ENCODE measurements at places on chromosomes 5 and 9. TPM values are rescaled to one million over a fixed set of nuclear protein-coding genes. Genes with fewer than 3 reads are reported as not detected.

Gene CNTNAP3B
- 15.1 TPM for total RNA-seq

Gene PPP2R2B
- 23.2 TPM for total RNA-seq

Gene CTXN3
- not detected for total RNA-seq

Gene PCDHGB6
- 9.2 TPM for total RNA-seq

Gene MXD3
- 6.7 TPM for total RNA-seq

DNA sequence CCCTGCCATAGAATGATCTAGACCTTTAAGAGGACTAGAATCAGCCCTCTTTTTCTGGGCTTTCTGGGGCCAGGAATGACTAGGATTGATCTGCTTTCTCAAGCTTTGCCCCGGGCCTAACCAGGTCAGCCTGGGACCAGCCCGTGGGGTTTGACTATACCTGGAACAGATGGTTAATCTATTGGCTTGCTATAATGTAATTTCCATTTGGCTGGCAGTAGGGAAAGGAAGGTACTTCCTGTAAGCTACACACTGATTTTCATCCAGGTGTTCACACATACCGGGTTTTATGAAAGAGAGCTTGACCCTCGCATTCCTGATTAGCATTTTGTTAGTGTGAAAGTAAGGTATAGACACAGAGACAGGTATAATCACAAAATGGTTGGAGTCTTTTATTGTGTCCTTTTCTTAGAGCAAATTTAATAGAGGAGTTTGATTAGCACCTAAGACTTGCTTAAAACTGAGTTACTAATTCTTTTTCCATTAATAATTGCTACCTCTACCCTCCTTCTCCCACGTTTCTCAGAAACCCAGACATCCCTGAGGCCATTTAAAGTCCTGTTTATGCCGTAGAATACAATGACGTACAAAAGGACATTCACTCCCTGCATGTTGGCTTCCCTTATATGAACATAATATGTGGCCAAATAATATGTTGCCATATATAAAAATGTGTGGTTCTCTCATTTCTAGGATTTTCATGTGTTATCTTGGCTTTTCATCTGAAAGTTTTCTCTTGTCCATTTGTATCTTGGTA lies 17.3 kb downstream of the LNPEP start:
- no peaks in the 10 kb centered on the region for H3K4me1 ChIP-seq
- no peak for DNase-seq
- no peak overlapping the region for H3K27ac ChIP-seq

DNA sequence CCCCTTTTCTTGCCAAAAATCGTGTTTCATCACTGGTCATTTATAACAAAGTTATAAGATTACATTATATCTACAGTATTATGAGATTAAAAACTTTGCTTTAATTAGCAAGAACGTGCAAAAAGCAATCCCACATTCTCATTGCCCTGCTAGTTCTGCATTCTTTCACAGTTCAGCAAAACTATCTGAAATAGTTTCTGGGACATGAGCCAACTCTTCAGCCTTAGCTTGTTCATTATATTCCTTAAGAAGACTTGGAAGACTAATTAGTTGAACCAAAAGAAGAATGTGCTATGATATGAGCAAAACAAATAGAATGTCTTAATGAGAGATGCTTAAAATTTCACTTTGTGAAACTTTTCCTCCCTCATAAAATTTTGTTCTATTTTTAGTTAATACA lies 76.7 kb downstream of the ITGA1 start:
- no peaks in the 10 kb centered on the region for H3K4me1 ChIP-seq
- peak overlapping the region; percentile 21 for H3K4me3 ChIP-seq
- DNase-seq: no peak
- no peaks in the 10 kb centered on the region for H3K27me3 ChIP-seq
- no peak overlapping the region for H3K27ac ChIP-seq

DNA sequence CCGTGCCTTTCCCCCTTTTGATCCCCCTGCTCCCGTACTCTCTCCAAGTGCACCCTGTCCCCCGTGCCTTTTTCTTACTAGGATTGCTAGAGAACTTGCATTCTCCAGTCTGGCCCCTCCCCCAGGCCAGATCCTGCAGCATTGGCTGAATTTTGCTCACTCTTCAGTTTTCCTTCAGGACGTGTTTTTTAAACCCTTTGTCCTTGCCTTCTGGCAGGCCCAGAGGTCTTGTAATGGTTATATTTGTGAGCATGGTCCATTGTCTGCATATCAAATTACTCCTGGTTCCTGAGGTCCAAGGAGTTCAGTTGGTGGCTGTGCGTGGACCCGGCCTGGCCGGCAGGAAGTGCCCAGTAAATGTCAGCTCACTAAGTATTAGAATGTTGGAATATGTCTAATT lies 606 bp downstream of the TBC1D13 start:
- DNase-seq: peak; percentile 8
- peak overlapping the region; percentile 91 for H3K4me3 ChIP-seq
- no peaks in the 10 kb centered on the region for H3K27me3 ChIP-seq
- peak overlapping the region; percentile 89 for H3K27ac ChIP-seq
- H3K4me1 ChIP-seq: peaks cover 25% of the 10 kb centered on the region

- H3K36me3 ChIP-seq: no peaks in the 10 kb centered on the region
- no peak within 1 kb of the TSS for H3K4me3 ChIP-seq
- no peak for DNase-seq
- H3K27me3 ChIP-seq: no peaks in the 10 kb centered on the region
These were observed at the start of gene PCDHGB1 for GRCh38 chr5:141349917-141350619. TSS of gene PCDHGB1 (plus strand) at chr5:141350099. CDS start at chr5:141350261, 162 bp downstream.

DNA sequence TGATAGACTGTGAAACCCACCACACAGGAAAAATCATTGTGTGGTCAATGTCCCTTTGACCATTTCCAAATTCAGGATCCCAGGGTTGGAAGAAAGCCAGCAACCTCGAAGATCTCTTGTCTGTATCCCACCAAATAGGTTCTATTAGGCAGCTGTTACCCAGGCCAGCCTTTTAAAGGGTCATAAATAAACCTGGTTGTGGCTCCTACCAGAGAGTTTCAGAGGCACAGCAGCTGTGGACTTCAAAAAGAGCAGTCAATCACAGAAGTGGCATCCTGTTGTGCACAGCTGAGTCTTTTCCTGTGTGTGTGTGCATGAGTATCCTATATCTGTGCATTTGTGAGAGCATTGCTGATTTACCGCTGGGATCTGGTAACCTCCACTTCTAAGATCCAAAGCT lies 23.7 kb upstream of the OR2S2 start:
- DNase-seq: no peak
- H3K4me3 ChIP-seq: no peak overlapping the region
- no peaks in the 10 kb centered on the region for H3K27me3 ChIP-seq
- H3K4me1 ChIP-seq: no peaks in the 10 kb centered on the region
- H3K36me3 ChIP-seq: no peaks in the 10 kb centered on the region

GRCh38 chr5:167155387-167156005 lies 1135.9 kb upstream of the WWC1 start:
- no peaks in the 10 kb centered on the region for H3K36me3 ChIP-seq
- DNase-seq: no peak
- no peak overlapping the region for H3K4me3 ChIP-seq
- no peaks in the 10 kb centered on the region for H3K4me1 ChIP-seq
- H3K27ac ChIP-seq: no peak overlapping the region

GRCh38 chr9:91781906-91782305 lies 168.1 kb downstream of the ROR2 start:
- H3K4me1 ChIP-seq: peaks cover 1% of the 10 kb centered on the region
- H3K36me3 ChIP-seq: no peaks in the 10 kb centered on the region
- no peak for DNase-seq
- H3K4me3 ChIP-seq: no peak overlapping the region
- H3K27me3 ChIP-seq: no peaks in the 10 kb centered on the region

DNA sequence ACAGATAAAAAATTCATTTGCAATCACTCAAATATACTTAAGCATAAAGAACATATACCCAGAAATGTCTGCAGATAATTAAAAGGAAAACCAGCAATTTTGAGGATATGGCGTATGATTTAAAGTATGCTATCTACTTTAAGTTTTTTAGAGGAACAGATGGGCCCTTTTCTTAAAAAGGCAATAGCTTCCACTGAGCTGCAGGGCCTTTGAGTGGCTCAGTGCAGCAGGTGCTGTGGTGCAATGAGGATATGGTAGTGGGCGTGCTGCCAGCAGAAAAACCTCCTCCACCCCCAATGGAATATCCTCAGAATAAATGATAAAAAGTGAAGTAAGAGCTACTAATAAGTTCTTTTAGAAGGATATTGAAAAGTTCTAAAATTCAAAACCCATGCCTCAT lies 814.5 kb downstream of the MTRR start:
- H3K4me3 ChIP-seq: no peak overlapping the region
- no peaks in the 10 kb centered on the region for H3K4me1 ChIP-seq
- H3K27me3 ChIP-seq: no peaks in the 10 kb centered on the region

GRCh38 chr5:113375480-113376060 lies 59.2 kb downstream of the TSSK1B start:
- H3K27ac ChIP-seq: peak overlapping the region; percentile 62
- H3K36me3 ChIP-seq: no peaks in the 10 kb centered on the region
- no peak overlapping the region for H3K4me3 ChIP-seq
- no peaks in the 10 kb centered on the region for H3K27me3 ChIP-seq
- no peaks in the 10 kb centered on the region for H3K4me1 ChIP-seq
- DNase-seq: peak; percentile 69

- H3K4me3 ChIP-seq: peak overlapping the region; percentile 24
- H3K36me3 ChIP-seq: no peaks in the 10 kb centered on the region
- no peak for DNase-seq
- peaks cover 11% of the 10 kb centered on the region for H3K27me3 ChIP-seq
- no peak overlapping the region for H3K27ac ChIP-seq
These were observed 41.8 kb upstream of the KDM4C start for GRCh38 chr9:6715755-6716643.

DNA sequence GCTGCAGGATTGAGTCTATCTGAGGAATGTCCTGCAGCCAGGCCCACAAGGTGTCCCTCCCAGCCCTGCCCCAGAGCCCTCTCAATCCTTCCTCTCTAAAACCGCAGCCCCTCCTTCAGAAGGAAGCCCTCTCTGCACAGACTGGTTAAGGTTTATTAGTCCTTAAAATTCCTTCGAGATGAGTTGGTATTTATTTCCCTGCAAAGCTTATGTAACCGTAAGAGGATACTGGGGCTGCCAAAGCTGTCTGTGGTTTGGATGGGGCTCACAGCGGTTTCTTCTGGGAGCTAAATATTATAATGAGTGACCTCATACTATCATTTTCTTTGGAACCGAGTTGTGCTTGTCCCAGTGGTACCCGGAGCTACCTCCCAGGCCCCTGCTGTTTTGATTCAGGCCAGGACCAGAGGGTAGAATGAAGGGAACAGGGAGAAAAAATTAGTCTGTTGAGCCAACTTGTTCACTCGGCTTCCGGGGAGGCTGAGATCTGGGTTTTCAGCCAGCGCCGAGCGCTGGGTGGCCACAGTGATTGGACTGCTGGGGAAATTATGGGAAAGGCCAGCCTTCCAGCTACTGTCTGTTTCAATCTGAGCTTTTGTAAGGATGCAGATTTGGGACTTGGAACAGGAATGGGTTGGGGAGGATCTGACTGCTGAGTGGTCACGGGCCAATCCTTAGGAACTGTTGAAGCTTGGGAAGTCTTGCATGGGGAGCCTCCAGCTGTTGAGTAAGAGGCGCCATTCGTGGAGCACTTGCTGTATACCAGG lies 107.5 kb downstream of the NDFIP1 start:
- H3K4me3 ChIP-seq: no peak overlapping the region
- no peaks in the 10 kb centered on the region for H3K4me1 ChIP-seq
- peak; percentile 78 for DNase-seq
- H3K36me3 ChIP-seq: no peaks in the 10 kb centered on the region

GRCh38 chr9:129773262-129774048 lies 20.6 kb upstream of the PTGES start:
- H3K27me3 ChIP-seq: no peaks in the 10 kb centered on the region
- no peak overlapping the region for H3K27ac ChIP-seq
- DNase-seq: peak; percentile 52
- peaks cover 13% of the 10 kb centered on the region for H3K4me1 ChIP-seq

GRCh38 chr9:16964228-16964627 lies 93.8 kb upstream of the BNC2 start:
- no peak overlapping the region for H3K27ac ChIP-seq
- H3K4me3 ChIP-seq: no peak overlapping the region
- no peaks in the 10 kb centered on the region for H3K27me3 ChIP-seq

DNA sequence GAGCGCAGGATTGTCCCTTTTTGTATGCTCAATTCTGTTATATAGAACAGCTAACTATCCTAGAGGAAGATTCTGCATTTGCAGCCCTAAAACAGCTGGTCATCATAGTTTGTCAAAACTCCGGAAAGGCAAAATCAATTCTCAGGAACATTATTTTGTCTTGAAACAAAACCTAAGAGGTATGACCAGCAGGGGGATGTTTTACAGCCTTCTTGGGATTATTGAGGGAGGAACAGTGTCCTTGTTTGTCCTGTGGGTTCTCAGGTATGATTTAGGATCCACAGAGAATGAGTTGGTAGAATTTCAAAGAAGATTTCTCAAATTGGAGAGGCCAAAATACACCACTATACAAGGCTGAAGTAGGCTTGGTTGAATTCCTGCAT lies 136.4 kb downstream of the ZSWIM6 start:
- DNase-seq: no peak
- no peaks in the 10 kb centered on the region for H3K36me3 ChIP-seq
- H3K27me3 ChIP-seq: no peaks in the 10 kb centered on the region
- peaks cover 31% of the 10 kb centered on the region for H3K4me1 ChIP-seq
- no peak overlapping the region for H3K4me3 ChIP-seq
- no peak overlapping the region for H3K27ac ChIP-seq

DNA sequence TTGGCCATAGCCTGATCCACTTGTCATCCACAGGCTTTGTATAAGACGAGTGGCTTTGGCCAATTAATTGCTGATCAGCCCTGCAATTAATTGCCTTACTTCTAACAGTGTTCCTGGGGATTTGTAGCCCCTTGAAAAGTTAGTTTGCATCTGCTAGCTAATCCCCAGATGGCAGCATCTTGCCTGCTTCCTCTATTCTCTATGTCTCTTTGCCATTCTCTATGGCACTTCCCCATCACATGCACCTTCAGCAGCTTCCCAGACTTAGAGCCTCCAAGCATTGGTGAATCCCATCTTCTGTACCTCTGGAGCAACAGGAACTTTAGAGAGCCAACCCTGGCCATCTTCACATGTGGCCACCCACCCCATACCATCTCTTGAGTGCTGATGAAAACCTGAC lies 197.0 kb upstream of the DMAC1 start:
- H3K27me3 ChIP-seq: no peaks in the 10 kb centered on the region
- H3K36me3 ChIP-seq: no peaks in the 10 kb centered on the region
- DNase-seq: no peak
- no peak overlapping the region for H3K27ac ChIP-seq

DNA sequence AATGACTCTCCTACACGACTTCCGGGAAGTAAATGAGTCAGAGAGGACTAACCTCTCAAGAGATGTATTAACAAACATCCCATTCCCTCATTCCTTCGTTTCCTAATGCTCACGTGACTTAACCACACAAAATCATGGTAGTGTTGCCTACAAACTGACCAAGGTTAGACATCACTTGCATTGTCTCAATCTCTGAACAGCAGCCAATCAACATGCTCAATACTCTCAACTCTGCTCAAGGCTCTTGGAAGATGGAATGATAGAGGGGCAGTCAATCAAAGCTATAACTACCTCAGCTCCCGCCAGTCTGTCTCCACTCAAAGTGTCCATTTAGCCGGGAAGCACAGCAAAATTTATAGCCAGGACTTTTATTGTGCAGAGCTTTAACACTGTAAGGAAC lies 143.8 kb upstream of the PIK3R1 start:
- no peak overlapping the region for H3K27ac ChIP-seq
- no peak for DNase-seq
- no peaks in the 10 kb centered on the region for H3K36me3 ChIP-seq
- H3K4me1 ChIP-seq: no peaks in the 10 kb centered on the region

Data from tibial nerve (tissue), 4 donors.